ENCODE measurements at places on chromosomes 3 and 15. TPM values are rescaled to one million over a fixed set of nuclear protein-coding genes. Genes with fewer than 3 reads are reported as not detected.

Gene CLK3
- polyA plus RNA-seq, result 27.6 TPM

Gene SPRED1
- polyA plus RNA-seq, result 3.3 TPM

Gene SERPINI2
- 0.24 TPM for polyA plus RNA-seq

Gene GNAT1
- not detected for polyA plus RNA-seq

Gene EBLN2
- 0.27 TPM for polyA plus RNA-seq

Gene FSTL1
- polyA plus RNA-seq, result 0.44 TPM

Gene CFAP20DC
- polyA plus RNA-seq, result not detected

Gene RPP25
- 2.7 TPM for polyA plus RNA-seq

Gene GUCA1C
- not detected for polyA plus RNA-seq

Gene B3GALNT1
- 0.41 TPM for polyA plus RNA-seq

Gene SPINK8
- polyA plus RNA-seq, result not detected

Gene PDZRN3
- polyA plus RNA-seq, result not detected

Gene ADCY5
- not detected for polyA plus RNA-seq

Gene SLC30A4
- 0.21 TPM for polyA plus RNA-seq

Gene SLC7A14
- not detected for polyA plus RNA-seq

Gene GPR156
- polyA plus RNA-seq, result not detected

Gene KLHL40
- not detected for polyA plus RNA-seq

Gene CALML4
- polyA plus RNA-seq, result 38.8 TPM

Gene ISLR2
- not detected for polyA plus RNA-seq

Gene TP63
- polyA plus RNA-seq, result not detected

Gene SPG11
- 50.4 TPM for polyA plus RNA-seq

Gene NCEH1
- 23.9 TPM for polyA plus RNA-seq

Gene PLAAT1
- not detected for polyA plus RNA-seq

Gene SECISBP2L
- 1.9 TPM for polyA plus RNA-seq

Gene CAPN7
- 11.7 TPM for polyA plus RNA-seq

Gene PSTPIP1
- polyA plus RNA-seq, result 86.8 TPM

Gene PTPN9
- 28.0 TPM for polyA plus RNA-seq

Data from CD14-positive monocyte (primary cell).